Renal cortical epithelial cell (primary cell): ENCODE measurements at places on chromosomes 6 and 20. TPM values are rescaled to one million over a fixed set of nuclear protein-coding genes. Genes with fewer than 3 reads are reported as not detected.

- peak; percentile 56 for DNase-seq
Observed at GRCh38 chr6:73285674-73286283, 22.8 kb upstream of the KHDC1 start.

DNA sequence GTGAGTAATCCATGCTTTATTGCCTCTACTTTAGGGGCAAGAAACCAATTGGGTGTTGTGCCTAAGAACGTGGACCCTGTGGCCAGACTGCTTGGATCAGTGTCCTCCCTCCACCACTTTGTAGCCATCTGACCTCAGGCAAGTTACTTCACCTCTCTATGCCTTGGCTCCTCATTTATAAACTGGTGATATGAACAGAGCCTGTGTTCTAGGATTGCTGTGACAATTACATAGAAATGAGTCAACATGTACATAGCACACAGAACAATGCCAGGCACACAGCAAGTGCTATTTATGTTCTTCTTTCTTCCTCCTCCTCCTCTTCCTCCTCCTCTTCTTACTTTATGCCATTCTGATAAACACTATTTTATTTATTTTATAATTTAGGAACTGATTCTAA lies 339.4 kb downstream of the CD83 start:
- DNase-seq, result no peak

GRCh38 chr20:4026093-4026601 lies 10.8 kb upstream of the RNF24 start:
- DNase-seq, result peak; percentile 66

GRCh38 chr6:93017213-93017612 lies 402.1 kb downstream of the EPHA7 start:
- peak; percentile 12 for DNase-seq

DNA sequence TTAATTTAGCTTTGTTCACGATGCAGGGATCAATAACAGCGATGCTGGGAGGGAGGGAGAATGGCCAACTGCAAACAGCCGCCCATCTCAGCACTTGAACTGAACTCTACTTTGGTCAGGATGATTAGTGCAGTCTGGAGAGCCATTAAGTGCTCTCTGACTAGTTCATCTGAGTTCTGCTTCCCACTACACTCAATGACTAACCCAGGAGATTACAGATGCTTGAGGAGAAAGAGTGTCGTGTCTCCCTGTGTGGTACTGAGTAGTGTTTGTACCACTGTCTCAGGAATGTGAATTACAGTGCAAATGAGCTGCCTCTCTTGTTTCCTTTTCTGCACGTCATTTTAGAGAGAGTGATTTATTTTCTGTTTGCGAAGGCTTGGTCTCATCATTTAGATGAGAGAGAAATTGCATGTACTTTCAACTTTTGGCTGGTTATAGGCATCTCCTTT lies 23.5 kb downstream of the CARMIL1 start:
- DNase-seq, result peak; percentile 87

DNA sequence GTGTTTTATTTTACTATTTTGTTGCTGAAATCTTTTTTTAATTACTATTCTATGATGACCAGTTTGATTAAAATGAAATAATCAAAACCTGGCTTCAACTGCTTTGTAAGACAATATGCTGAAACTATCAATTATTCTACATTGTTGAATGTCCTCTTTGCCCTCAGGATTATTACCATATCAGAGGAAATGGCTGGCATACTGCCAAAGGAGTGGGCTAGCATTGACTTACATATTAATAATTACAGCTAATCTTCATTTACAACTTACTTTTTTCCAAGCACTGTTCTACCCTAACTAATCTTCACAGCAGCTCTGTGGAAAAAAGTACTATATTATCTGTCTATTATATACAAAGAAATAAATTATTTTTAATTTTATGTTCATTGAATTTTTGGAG lies 560.5 kb downstream of the BCKDHB start:
- no peak for DNase-seq

HLA-DPA1 gene
- 7.0 and 9.7 TPM in 2 replicates for total RNA-seq
